ENCODE measurements at places on chromosomes 7 and 10. TPM values are rescaled to one million over a fixed set of nuclear protein-coding genes. Genes with fewer than 3 reads are reported as not detected.

DNA sequence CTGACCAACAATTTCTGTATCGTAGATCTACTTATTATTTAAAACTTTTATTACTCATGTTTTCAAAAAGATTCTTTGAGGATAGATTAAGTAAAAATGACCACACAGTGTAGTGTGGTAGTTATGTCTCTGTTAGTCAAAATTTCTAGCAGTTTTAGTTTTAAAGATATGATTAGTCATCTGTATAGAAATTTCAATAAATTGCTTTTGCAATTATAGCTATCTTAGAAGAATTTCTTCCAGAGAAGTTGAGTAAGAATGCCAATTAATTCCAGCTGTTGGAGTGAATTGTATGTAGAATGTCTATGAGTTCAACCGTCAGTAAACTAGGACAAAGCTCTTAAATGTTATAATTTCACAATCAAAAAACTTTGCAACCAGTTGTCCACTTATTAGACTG is 229.7 kb downstream of the CDK14 start:
- H3K4me1 ChIP-seq: no peaks in the 10 kb centered on the region
- no peak for DNase-seq
- H3K27me3 ChIP-seq: no peaks in the 10 kb centered on the region
- H3K4me3 ChIP-seq: no peak overlapping the region
- no peaks in the 10 kb centered on the region for H3K36me3 ChIP-seq

GRCh38 chr7:80542398-80542797 is 30.5 kb upstream of the GNAT3 start:
- no peak overlapping the region for H3K27ac ChIP-seq
- no peak for DNase-seq
- H3K4me3 ChIP-seq: no peak overlapping the region
- no peaks in the 10 kb centered on the region for H3K4me1 ChIP-seq
- no peaks in the 10 kb centered on the region for H3K27me3 ChIP-seq

- H3K4me3 ChIP-seq: no peak overlapping the region
- H3K4me1 ChIP-seq: no peaks in the 10 kb centered on the region
- H3K36me3 ChIP-seq: peaks cover 98% of the 10 kb centered on the region
- H3K27me3 ChIP-seq: no peaks in the 10 kb centered on the region
- DNase-seq: no peak
- H3K27ac ChIP-seq: no peak overlapping the region
Observed at GRCh38 chr10:100253041-100253440, 14.4 kb downstream of the CWF19L1 start.

The GIMAP4 gene
- total RNA-seq: 40.0 TPM

DNA sequence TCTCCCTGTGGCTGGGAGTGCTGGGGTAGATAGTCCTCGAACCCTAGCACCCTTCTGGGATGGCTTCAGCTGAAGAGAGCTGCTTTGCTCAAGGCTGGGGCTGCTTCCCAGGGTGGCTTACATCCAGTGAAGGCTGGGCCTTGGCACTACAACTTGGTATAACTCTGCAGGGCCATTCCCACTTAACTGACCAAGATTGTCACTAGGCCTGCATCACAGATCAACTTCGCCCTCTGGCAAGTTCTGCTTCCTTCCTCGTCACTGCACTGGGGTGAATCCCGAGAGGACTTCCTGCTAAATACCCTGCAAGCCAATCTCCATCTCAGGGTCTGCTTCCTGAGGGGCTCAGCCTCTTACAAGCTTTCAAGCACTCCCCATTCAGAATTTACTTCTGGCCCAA is 195.2 kb downstream of the DOCK4 start:
- H3K27me3 ChIP-seq: no peaks in the 10 kb centered on the region
- DNase-seq: no peak
- no peak overlapping the region for H3K27ac ChIP-seq

DNA sequence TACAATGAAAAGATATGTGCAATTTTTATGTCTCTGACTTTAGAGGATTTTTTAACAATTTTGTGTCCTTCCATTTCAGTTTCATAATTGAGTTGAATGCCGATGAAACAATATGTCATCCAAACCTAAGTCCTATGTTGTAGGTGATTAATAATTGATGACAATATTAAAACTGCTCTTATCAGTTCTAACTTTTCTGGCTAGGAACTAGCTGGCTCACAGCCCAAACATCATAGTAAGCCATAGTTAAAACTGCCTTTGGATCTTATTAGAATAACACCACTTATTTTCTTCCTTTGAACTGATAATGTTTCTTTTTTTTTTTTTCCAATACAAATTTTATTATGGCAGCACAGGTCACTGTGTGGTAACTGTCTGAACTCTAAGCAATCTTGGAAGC is 230.9 kb downstream of the GRM8 start:
- no peaks in the 10 kb centered on the region for H3K4me1 ChIP-seq
- no peak overlapping the region for H3K4me3 ChIP-seq
- H3K36me3 ChIP-seq: no peaks in the 10 kb centered on the region
- no peak for DNase-seq
- no peak overlapping the region for H3K27ac ChIP-seq

DNA sequence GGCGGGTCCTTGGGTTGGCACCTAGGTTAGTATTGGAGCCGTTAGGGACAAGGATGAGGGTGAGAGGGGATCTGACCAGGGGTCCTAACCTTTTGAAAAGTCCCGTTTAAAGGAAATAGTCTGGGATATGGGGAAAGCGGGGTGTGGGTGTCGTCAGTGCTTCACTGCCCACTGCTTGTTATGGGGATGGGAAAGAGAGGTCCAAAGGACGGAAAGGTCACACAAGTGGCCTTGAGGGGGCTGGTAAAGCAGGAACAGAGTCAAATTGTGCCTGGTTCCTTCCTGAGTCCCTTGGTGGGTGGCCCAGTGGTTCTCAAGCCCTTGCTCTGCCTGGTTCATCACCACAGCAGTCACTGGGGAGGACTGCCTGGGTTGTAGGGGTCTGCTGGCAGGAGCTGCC is 2.6 kb upstream of the ZNF775 start:
- H3K36me3 ChIP-seq: peaks cover 39% of the 10 kb centered on the region
- no peaks in the 10 kb centered on the region for H3K27me3 ChIP-seq
- no peak for DNase-seq
- H3K4me1 ChIP-seq: peaks cover 4% of the 10 kb centered on the region
- no peak overlapping the region for H3K4me3 ChIP-seq
- no peak overlapping the region for H3K27ac ChIP-seq

- no peak overlapping the region for H3K27ac ChIP-seq
- peaks cover 13% of the 10 kb centered on the region for H3K4me1 ChIP-seq
- H3K27me3 ChIP-seq: peaks cover 4% of the 10 kb centered on the region
- no peak overlapping the region for H3K4me3 ChIP-seq
- H3K36me3 ChIP-seq: no peaks in the 10 kb centered on the region
- DNase-seq: no peak
Observed at GRCh38 chr7:127245607-127246006, 7.1 kb downstream of the GRM8 start.

GRCh38 chr10:1602037-1602484 is 135.3 kb downstream of the ADARB2 start:
- no peaks in the 10 kb centered on the region for H3K27me3 ChIP-seq
- DNase-seq: no peak
- no peaks in the 10 kb centered on the region for H3K4me1 ChIP-seq
- no peaks in the 10 kb centered on the region for H3K36me3 ChIP-seq
- H3K4me3 ChIP-seq: no peak overlapping the region

- H3K27me3 ChIP-seq: no peaks in the 10 kb centered on the region
- H3K36me3 ChIP-seq: no peaks in the 10 kb centered on the region
- no peak overlapping the region for H3K4me3 ChIP-seq
- peaks cover 26% of the 10 kb centered on the region for H3K4me1 ChIP-seq
Observed at GRCh38 chr10:16853201-16853600, 36.0 kb upstream of the RSU1 start.

- no peaks in the 10 kb centered on the region for H3K36me3 ChIP-seq
- DNase-seq: no peak
- H3K27ac ChIP-seq: no peak overlapping the region
- no peak overlapping the region for H3K4me3 ChIP-seq
- no peaks in the 10 kb centered on the region for H3K4me1 ChIP-seq
Observed at GRCh38 chr7:35024298-35024697, 13.0 kb downstream of the DPY19L1 start.

DNA sequence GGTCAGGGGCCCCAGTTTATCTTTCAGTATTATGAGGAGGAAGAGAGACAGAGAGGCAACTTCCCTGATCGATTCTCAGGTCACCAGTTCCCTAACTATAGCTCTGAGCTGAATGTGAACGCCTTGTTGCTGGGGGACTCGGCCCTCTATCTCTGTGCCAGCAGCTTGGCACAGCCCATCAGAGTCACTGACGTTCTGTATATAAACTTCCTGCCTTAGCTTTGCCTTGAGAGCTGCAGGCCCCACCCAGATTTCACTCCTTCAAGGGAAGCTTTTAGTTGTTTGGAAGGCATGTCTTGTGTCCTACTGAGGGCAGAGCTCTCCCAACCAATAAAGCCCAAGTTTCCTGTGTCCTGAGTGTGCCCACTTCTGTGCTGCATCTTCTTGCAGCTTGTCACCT is 242.5 kb upstream of the PRSS58 start:
- H3K4me1 ChIP-seq: no peaks in the 10 kb centered on the region
- no peak overlapping the region for H3K4me3 ChIP-seq
- H3K36me3 ChIP-seq: no peaks in the 10 kb centered on the region
- H3K27ac ChIP-seq: no peak overlapping the region
